ENCODE measurements at places on chromosomes 4 and X.

DNA sequence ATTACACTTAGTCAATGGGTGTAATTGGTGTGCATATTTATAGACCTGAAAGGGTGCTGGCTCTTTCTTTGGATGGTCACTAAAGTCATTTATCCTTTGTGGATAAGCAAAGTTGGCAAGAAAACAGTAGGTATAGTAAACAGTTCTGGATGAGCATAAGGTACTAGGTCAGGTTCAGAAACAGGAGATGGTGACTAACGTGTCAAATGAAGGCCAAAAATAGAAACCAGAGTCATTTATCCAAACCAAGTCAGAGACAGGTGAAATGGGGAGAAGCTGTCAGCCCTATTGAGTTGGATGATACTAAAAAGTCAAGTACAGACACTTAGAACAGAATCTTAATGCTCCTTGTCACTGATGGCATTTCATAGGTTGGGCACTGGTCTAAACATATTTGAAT lies 313.1 kb downstream of the KLHL13 start:
- no peak for DNase-seq

GRCh38 chr4:140617499-140618248 lies 48.9 kb upstream of the UCP1 start:
- no peak for DNase-seq

GRCh38 chr4:150942539-150942938 lies 72.5 kb downstream of the LRBA start:
- DNase-seq: no peak

DNA sequence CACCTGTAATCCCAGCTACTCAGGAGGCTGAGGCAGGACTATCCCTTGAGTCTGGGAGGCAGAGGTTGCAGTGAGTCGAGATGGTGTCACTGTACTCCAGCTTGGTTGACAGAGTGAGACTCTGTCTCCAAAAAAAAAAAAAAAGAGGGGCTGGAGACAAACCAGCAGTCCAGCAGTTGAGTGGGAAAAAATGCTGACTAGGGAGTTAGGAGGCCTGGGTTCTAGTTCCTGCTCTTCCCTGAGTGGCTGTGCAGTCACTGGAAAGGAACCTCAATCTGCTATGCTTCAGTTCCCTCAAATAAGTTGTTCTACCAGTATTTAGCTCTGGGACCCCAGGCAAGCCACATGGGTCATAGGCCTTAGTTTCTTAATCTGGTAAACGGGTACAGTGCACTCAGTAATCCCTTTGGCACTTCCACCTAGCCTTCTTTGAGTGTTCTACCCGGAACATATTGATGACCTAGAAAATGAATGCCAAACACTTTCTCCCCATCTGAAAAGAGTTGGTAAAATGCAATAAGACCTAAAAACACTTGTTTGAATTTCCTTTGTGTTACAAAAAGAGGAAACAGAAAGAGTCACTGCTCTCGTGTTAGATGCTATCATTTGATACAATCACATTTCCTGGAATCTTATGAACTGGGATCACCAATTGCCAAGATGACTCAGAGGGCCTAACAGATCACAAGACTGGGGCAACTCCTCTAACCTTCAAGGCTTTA lies 99.3 kb upstream of the EGFL6 start:
- DNase-seq: no peak

- peak; percentile 69 for DNase-seq
Measured at GRCh38 chrX:120603707-120604360, at the start of gene MCTS1. Gene MCTS1, plus strand, starts transcription at chrX:120604101. Its CDS starts 136 bp downstream, at chrX:120604237.

DNA sequence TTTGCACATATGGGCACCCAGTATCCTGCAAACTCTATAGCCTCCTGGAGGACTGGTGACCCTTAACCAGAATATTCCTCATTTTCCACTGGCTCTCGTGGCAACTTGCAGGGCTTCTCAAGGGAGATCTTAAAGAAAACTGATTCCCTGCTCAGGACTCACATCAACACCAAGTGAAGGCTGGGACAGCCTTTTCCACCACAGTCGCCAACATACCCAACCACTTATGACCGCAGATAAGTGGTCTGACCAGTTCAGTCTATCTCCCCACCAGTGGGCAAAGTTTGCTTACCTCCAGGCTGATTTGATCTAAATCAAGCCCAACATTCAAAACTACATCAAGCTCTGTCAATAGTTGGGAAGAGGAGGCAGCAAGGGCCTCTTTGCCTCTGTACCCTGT lies 289.3 kb upstream of the GATB start:
- no peak for DNase-seq

GRCh38 chr4:29046781-29047180 lies 1673.4 kb upstream of the PCDH7 start:
- DNase-seq: no peak

- no peak for DNase-seq
Measured at GRCh38 chr4:42641656-42642055, 15.2 kb downstream of the ATP8A1 start.

DNA sequence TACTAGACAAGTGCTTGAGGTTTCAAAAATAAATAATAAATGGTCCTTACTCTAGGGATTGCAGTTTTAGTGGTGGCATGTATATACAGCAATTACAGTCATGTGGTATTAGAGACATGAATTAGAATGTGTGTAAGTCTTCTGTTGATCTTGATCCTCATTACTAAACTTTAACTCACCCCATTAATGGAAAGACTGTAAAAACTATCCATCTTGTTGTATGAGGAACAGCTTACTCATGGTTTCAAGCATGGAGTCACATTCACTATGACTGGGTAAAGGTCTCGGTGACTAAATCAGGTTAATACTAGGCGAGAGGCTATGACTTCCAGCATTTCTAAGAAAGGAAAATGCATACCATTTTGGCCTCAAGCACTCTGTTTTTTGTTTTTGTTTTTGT lies 107.0 kb upstream of the HPGD start:
- DNase-seq: no peak

- DNase-seq: no peak
Measured at GRCh38 chrX:13937370-13938050, 92.2 kb downstream of the GEMIN8 start.

DNA sequence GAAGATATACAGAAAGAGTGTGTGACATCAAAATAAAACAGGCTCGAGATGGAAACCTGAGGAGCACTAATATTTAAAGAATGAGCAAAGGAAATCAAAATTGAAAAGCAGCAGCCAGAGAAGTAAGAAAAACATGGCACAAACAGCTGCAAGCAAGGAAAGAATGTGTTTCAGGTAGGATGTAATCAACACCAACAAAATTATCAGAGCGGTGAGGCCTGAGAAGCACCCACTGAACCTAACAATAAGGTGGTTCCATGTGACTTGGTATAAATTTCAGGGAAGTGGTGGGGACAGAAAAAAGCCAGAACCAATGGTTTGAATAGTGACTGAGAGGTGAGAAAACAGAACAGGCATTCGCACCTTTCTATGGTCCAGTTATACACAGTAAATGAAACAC lies 11.5 kb downstream of the SLC39A8 start:
- DNase-seq: no peak

GRCh38 chrX:120512627-120513026 lies 43.5 kb upstream of the LAMP2 start:
- DNase-seq: no peak

DNA sequence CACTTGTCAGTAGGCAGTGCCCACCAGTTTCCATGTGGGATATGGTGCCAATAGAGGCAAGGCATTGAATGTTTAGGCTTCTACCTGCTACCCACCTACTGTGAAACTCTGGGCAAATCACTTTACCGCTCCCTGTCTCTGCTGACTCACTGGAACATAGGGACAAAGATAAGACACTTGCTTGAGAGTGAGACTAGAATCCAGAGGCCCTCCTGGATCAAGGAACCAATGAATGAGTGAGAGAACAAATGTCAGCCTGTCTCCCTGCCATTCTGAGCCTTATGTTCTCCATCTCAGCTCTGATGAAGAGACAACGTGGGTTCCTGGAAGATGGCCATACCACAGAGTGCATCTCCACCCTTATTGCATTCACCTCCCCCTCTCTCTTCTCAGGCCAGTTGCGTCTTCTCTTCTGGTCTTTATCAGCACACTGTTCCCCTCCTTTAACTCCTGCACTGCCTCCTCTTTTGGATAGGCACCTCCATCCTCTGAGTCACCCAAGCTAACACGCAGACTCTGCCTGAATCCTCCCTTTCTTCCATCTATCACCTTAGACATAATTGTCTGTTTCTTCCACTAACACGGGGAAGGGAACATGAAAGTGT lies 15.4 kb upstream of the PRRG3 start:
- no peak for DNase-seq

- peak; percentile 31 for DNase-seq
Measured at GRCh38 chrX:153944140-153944799, at the start of gene RENBP. Gene RENBP, minus strand, starts transcription at chrX:153944643. Its CDS starts 33 bp downstream, at chrX:153944610.

DNA sequence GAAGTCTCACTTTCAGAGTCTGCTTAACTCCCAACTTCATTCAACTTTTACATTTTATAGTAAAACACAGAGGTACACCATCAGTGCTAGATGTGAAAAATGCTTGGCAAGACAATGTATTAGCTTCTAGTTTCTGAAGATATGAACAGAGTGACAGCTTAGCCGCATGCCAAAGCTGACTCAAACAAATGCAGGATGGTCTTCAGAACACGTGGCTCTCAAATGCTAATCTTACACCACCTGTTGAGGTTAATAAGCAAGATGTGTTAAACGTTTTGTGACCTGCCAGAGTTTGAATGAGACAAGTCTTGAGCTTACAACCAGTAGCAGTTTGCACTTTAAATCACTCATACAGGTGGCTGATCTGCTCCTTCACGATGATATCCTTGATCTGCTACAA lies 18.9 kb upstream of the GPM6B start:
- DNase-seq: no peak

DNA sequence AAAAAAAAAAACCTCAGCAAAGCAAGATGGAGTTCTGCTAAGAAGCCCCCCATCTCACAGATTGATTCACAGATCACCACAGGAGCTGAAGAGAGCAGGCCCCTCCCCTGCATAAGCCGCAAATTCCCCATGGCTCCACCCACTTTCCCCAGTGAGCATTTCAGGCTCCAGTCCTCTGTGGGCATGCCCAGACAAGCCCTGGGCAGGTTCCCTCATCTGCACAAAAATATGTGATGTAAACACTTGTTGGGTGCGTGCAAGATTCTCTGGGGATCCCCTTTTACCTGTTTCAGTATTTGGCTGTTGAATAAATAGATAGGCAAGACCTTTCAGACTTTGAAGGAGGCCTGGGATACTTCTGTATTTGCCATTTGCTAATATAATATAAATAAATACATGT lies 514.3 kb downstream of the PCDH7 start:
- DNase-seq: no peak

GRCh38 chr4:1337376-1337831 lies 9.6 kb upstream of the UVSSA start:
- DNase-seq: no peak

- no peak for DNase-seq
Measured at GRCh38 chr4:44446191-44446590, 2.4 kb downstream of the KCTD8 start.

- no peak for DNase-seq
Measured at GRCh38 chr4:40500781-40501180, 128.9 kb downstream of the RBM47 start.

DNA sequence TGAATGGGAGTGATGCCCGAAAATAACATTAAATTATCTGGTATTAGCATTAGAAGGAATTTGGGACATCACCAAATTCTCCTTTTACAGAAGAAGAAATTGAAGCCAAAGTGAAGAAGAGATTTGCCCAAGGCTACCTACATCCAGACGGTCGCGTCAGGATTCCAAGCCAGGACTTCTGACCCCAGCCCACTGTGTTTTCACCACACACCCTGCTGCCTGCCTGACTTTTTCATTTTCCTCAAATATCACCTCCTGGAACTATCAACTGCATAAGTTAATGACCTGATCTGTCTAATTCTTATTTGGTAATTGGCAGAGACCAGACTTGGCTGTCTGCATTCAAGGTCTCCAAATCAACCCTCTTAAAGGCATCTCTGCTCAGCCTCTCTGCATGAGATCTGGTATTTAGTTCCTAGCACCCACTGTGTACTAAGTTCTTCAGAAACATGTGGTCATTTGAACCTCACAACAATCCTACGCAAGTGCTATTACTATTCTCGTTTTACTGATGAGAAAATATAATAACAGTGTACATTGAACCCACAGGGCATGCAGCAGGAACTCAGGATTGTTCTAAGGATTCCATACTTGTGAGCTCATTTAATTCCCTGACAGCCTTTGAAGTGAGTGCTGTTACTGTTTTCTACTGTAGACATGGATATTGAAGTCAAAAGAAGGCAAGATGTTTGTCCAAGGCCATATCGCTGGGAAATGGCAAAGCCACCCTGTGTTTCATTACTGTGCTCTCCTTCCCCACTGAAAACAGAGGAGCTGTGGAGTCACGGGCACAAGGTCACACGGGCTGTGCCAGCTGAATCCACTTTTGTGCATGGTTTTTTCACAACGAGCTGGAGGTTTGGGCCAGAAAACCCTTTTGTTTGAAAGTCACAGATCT lies 195.2 kb upstream of the C1QTNF7 start:
- DNase-seq: no peak

DNA sequence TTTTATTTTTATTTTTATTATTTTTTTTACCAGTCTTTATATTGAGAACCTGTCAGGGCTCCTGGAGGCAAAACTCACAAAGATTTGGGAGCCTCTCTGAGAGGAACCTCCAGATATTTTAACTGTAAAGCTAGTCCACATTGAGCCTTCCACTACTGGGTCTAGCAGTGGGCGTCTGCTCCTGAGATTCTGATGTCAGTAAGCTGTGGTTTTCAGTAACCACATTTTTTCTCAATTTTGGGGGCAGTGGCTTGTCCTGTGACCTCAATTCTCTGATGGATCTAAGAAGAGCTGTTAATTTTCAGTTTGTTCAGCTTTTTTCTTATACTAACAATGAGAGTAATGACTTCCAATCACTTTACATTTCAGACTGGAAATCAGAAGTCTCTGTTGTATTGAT lies 23.6 kb upstream of the GPRASP1 start:
- no peak for DNase-seq

DNA sequence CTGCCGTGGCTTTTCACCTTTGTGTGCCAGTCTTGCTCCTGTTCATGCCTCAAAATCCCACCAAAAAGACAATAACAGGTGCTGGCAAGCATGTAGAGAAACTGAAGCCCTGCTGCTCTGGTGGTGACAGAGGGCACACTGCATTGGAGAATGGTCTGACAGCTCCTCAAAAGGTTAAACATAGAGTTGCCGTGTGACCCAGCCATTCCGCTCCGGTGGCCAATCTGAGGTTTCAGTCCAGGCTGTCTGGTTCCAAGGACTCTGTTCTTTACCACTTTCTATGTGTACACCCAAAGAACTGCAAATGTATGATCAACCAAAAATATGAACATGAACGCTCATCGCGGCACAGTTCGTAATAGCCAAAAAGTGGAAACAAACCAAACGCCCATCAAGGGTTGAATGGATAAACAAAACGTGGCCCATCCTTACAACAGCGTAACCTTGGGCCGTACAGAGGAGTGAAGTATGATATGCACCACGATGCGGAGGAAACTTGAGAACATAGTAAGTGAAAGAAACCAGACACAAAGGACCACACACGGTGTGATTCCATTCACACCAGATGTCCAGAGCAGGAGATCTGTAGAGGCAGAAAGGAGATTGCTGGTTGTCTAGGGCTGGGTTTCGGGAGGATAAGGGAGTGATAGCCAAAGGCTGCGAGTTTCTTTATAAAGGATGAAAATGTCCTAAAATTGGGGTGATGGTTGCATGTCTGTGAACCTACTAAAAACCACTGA lies 33.6 kb upstream of the WFS1 start:
- no peak for DNase-seq

Measured in T follicular helper cell (primary cell).